ENCODE measurements at places on chromosomes 1 and 21. TPM values are rescaled to one million over a fixed set of nuclear protein-coding genes. Genes with fewer than 3 reads are reported as not detected.

DNA sequence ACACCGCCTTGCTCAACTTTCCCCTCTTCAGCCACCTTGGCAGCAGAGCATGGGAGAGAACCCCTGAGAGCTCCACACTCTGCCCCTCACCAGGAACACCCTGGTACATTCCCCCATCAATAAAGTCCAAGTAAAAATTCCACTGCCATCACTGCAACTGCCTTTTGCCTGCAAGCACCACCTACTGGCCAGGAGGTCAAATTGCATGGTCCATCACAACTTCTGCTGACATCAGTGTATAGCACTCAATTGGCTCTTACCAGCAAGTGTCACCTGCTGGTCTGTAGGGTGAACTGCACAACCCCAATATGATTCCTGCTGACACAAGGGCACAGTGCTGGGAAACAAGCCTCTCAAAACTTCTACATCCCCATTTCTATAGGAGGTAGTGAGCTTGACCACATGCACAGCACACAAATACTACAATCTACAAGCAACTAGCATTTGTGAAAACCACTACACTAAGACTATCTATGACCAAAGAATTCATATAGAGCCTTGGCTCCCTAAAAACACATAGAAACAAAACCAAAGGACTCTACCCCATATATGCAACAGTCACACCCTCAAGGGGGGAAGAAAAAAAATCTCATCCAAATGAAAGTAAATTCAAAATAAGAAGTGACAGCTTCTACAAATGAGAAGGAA, 69.2 kb downstream of the FASLG start:
- H3K4me1 ChIP-seq: no peaks in the 10 kb centered on the region
- H3K27ac ChIP-seq: no peak overlapping the region
- H3K4me3 ChIP-seq: no peak overlapping the region

DNA sequence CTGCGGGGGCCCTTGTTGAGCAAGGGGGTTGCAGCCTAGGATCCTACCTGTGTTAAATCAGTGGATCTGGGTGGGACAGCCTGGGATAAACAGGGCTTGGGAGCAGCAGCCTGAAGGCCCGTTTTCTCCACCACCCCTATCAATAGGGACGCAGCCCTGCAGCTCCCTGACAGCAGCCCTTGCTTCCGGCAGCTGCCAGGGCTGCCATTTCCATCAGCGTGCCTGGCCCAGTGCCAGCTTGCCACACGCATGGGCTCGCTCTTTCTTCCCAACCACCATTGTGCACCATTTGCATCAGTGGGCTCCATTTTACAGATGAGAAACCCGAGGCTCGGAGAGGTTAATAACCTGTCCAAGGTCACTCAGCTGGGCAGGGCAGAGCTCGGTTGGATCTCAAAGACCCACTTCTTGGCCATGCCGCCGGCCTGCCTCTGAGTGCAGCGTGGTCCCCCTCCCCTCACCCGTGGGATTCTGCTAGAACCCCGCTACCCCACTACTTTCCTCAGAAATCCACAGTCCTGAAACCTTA, 3.8 kb downstream of the WNT4 start:
- no peaks in the 10 kb centered on the region for H3K27me3 ChIP-seq
- peak overlapping the region; percentile 45 for H3K27ac ChIP-seq
- H3K4me3 ChIP-seq: no peak overlapping the region

DNA sequence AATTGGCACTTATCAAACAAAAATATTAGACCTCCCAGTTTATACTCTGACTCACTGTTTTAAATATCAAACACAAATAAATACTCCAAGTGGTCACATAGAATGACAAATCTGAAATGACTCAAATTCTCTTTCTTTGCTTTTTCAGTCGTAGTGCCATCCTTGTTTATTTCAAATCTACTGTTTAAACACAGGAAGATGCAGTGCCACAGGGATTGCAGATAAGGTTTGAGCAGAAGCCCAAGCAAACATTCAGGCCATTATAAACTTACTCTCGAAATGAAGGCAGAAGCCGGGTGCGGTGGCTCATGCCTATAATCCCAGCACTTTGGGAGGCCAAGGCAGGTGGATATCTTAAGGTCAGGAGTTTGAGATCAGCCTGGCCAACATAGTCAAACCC, 255.4 kb upstream of the PLXNA2 start:
- no peaks in the 10 kb centered on the region for H3K27me3 ChIP-seq
- H3K27ac ChIP-seq: no peak overlapping the region
- no peak overlapping the region for H3K4me3 ChIP-seq

- H3K27me3 ChIP-seq: no peaks in the 10 kb centered on the region
- H3K27ac ChIP-seq: no peak overlapping the region
These were observed 45.3 kb upstream of the ARHGEF10L start for GRCh38 chr1:17494114-17494729.

- H3K4me3 ChIP-seq: no peak overlapping the region
- H3K27ac ChIP-seq: no peak overlapping the region
- DNase-seq: no peak
- no peaks in the 10 kb centered on the region for H3K27me3 ChIP-seq
- H3K36me3 ChIP-seq: no peaks in the 10 kb centered on the region
These were observed 1.7 kb upstream of the GADD45A start for GRCh38 chr1:67683316-67683715.

- H3K27ac ChIP-seq: no peak overlapping the region
- H3K36me3 ChIP-seq: no peaks in the 10 kb centered on the region
- no peak overlapping the region for H3K4me3 ChIP-seq
- DNase-seq: no peak
- no peaks in the 10 kb centered on the region for H3K27me3 ChIP-seq
These were observed 438.0 kb upstream of the VAMP3 start for GRCh38 chr1:7333094-7333493.

DNA sequence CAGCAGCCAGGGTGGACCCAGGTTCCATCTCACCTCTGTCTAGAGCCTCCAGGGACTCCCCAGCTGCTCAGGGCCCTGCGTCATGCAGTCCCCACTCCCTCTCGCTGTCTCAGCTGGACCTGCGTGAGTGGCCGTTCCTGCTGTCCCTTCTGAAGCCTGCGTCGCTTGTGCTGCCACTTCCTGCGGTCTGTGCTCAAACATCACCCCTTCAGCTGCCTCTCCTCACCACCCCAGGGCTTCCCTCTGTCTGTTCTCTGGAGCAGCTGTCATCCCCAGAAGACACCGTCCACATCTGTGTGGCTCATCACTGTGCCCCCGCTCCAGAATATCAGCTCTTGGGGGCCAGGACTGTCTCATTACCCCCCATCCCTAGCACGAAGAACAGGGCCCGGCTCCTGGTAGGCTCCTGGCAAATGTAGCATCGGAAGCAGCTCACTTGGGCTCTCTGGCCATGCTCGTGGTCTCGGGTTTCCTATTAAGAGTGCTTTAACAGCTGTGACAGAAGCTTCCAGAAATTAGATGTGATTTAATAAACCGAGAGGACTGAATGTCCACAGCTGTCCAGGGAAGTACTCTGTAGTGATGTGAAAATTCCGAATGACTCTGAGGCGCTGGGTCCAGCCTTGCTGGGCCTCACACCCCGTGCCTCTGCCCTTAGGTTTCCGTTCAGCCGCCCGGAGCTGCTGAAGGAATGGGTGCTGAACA, 3.3 kb downstream of the THAP3 start:
- no peak overlapping the region for H3K4me3 ChIP-seq
- no peak overlapping the region for H3K27ac ChIP-seq
- H3K4me1 ChIP-seq: peaks cover 8% of the 10 kb centered on the region
- H3K36me3 ChIP-seq: no peaks in the 10 kb centered on the region
- H3K27me3 ChIP-seq: no peaks in the 10 kb centered on the region
- no peak for DNase-seq

DNA sequence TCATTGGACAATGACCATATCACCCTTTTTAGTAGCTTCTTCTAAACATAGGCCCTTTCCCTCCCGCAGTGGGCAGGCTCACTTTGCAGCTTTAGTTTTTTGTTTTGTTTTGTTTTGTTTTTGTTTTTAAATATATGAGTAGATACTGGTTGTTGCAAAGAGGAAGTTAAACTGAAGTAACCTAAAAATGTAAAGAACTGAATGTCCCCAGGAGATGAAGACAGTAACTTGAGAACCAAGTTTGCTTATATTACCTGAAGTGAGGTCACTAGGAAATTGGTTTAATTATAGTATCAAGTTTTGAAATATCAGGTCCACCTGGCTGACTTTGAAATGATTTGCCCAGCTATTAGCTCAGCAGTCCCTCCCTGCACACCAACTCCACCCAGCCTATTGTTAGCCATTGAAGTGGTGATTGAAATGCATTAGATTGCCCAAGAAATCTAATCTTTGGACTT, 18.2 kb downstream of the SMAP2 start:
- no peaks in the 10 kb centered on the region for H3K27me3 ChIP-seq
- H3K4me1 ChIP-seq: no peaks in the 10 kb centered on the region
- H3K4me3 ChIP-seq: no peak overlapping the region
- no peak for DNase-seq
- H3K27ac ChIP-seq: no peak overlapping the region
- no peaks in the 10 kb centered on the region for H3K36me3 ChIP-seq

GRCh38 chr1:155131285-155131684, 3.6 kb downstream of the EFNA1 start:
- no peaks in the 10 kb centered on the region for H3K36me3 ChIP-seq
- DNase-seq: no peak
- H3K4me1 ChIP-seq: peaks cover 10% of the 10 kb centered on the region
- H3K27me3 ChIP-seq: no peaks in the 10 kb centered on the region
- no peak overlapping the region for H3K27ac ChIP-seq

DNA sequence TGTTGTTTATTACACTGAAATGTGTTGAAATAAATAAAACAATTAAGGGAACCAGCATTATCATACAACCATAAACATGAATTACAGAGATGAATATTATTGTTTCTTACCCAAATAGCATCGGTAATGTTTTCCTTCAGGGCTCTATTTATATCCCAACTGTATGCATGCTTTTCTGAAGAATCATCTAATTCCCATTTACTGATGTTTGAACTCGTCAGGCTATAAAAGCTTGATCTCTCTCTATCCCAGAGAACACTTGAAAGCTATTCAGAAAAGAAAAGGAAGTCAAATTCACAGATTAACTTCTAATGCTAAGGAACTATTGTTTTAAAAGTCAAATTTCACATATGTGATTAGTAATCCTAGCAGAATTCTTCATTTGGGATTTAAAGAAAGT, 12.4 kb downstream of the NUP133 start:
- no peak overlapping the region for H3K4me3 ChIP-seq
- H3K27ac ChIP-seq: no peak overlapping the region
- H3K36me3 ChIP-seq: no peaks in the 10 kb centered on the region
- no peaks in the 10 kb centered on the region for H3K27me3 ChIP-seq
- DNase-seq: no peak
- H3K4me1 ChIP-seq: no peaks in the 10 kb centered on the region

GRCh38 chr1:224448453-224449017, 13.9 kb upstream of the WDR26 start:
- H3K27me3 ChIP-seq: no peaks in the 10 kb centered on the region
- H3K27ac ChIP-seq: no peak overlapping the region
- DNase-seq: no peak
- H3K4me3 ChIP-seq: no peak overlapping the region
- no peaks in the 10 kb centered on the region for H3K36me3 ChIP-seq
- H3K4me1 ChIP-seq: no peaks in the 10 kb centered on the region

DNA sequence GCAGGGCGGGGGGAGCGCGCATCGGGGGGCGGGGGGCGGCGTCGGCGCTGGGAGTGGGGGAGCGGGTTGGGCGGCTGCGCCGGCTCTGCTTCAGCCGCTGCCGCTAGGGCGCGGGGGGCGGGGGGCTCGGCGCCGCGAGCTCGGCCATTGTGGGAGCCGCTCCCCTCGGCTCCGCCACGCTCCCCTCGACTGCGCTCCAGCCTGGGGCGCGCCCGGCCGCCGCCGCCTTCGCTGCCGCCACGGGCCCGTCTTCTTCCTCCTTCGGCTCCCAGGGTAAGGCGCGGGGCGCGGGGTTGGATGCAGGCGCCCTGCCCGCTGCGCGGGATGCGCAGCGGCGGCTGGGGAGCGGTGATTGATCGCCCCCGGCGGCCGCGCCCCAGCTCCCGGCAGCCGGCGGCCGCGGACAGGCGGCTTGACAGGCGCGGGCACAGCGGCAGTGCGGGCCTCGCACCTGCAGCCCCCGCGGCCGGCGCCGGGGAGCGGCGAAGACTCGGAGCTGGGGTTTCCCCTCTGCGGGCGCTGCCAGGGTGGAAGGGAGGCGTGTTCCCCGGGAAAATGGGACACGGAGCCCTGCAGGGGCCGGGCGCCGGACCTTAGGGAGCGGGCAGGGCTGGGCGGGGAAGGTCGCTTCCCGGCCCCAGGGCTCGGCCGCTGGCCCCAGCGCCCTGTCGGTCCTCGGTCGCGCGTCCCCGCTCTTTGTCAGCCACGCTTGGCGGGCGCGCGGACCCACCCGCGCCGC, 55.3 kb downstream of the NDUFS5 start:
- peak overlapping the region; percentile 83 for H3K27ac ChIP-seq
- H3K36me3 ChIP-seq: no peaks in the 10 kb centered on the region
- H3K4me3 ChIP-seq: peak overlapping the region; percentile 55

- H3K27ac ChIP-seq: no peak overlapping the region
- DNase-seq: no peak
- H3K4me1 ChIP-seq: no peaks in the 10 kb centered on the region
- H3K36me3 ChIP-seq: no peaks in the 10 kb centered on the region
- H3K4me3 ChIP-seq: no peak overlapping the region
These were observed 30.1 kb downstream of the NTPCR start for GRCh38 chr1:232980355-232980978.

DNA sequence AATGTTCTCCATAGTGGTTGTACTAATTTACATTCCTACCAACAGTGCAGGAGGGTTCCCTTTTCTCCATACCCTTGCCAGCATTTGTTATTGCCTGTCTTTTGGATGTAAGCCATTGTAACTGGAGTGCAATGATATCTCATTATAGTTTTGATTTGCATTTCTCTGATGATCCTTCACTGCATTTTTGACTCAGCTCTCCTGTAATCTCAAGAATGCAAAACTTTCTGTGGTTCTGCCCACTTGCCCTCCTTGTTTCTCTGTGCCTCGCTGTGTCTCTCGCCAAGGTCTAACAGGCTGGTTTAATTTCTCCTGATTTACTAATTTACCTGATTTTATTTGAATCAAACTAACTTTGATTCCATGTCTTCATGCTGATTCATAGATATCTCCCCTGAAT, 407.9 kb downstream of the ZP4 start:
- no peak overlapping the region for H3K4me3 ChIP-seq
- H3K27ac ChIP-seq: no peak overlapping the region
- DNase-seq: no peak
- no peaks in the 10 kb centered on the region for H3K36me3 ChIP-seq
- H3K27me3 ChIP-seq: no peaks in the 10 kb centered on the region

DNA sequence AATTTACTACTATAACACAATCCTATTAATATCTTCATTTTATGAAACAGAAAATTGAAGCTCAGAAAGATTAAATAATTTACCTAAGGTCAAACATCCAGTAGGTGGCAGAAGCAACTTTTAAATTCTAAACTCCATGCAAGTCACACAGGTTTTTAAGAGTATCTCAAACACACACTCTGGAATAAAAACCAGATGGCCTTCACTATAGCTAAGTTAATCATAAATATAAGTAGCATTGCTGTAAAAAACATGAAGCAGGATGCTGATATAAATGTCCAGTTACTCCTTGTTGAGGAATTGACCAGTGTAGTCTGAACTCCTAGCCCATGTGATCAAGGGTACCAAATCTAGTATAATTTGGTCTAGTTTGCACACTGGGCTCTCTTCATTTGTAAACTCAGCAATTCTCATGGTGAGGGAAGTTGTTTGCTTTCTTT, 9.4 kb upstream of the FMO3 start:
- no peak overlapping the region for H3K27ac ChIP-seq
- H3K27me3 ChIP-seq: no peaks in the 10 kb centered on the region
- DNase-seq: no peak
- peaks cover 3% of the 10 kb centered on the region for H3K4me1 ChIP-seq

The PLEKHO1 gene
- total RNA-seq: 68.9 TPM

The IL19 gene
- not detected for total RNA-seq

The KAZN gene
- 56.4 TPM for total RNA-seq

The LHX8 gene
- total RNA-seq: not detected

The S1PR1 gene
- total RNA-seq: 8.0 TPM

The ATP5PO gene
- 150 TPM for total RNA-seq
